ENCODE measurements at places on chromosomes 6 and 20.

DNA sequence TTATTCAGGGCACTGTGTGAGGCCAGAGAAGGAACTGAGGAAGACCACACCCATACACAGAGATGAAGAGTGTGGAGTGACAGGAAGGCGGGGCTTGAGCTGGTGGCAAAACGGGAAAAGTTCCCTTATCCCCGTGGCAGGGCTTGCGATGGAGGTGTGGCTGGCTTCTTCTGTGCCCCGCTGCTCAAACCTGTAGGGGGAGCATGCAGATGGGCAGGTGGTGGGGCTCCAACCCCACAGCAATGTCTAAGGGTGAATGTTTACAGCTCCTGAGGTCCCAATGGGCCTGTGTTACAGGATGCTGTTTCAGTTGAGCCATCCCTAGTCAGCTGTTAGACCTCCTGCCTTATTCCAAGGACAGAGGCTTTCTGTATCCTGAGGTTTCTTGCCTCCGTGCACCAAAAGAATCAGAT is 105.9 kb downstream of the LY86 start:
- no peak for DNase-seq

GRCh38 chr6:25279748-25280343 is 672 bp downstream of the CARMIL1 start:
- DNase-seq = no peak

DNA sequence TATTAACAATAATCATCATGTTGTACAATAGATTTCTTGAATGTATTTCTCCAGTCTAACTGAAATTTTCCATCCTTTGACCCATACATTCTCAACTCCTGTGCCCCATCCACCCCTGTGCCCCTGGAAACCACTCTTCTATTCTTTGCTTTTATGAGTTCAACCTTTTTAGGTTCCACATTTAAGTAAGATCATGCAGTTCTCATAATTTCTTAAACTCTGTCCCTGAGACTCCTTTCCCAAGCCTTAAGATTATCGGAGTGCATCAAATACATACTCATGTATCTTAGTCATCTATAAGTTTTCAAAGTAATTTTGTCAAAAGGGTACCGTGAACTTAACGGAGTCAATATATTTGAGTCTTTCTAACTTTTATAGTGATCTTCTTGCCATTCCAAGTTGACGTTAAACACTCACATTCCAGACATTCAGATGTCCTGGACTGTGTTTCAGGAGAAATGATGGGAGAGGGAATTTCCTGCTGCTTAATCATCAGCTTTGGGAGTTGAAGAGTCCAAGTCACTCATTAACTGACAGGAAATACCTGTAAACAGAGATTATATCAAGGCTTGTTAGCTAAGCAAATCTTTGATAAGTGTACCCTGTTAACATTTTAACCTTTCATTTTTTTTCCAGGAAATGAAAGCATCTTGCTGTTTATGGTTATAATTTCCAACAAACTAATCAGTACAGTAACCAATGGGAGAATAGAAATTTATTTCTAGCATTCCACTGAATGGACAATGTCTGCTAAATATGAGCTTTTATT is 73.3 kb downstream of the ADGRG6 start:
- DNase-seq = no peak

DNA sequence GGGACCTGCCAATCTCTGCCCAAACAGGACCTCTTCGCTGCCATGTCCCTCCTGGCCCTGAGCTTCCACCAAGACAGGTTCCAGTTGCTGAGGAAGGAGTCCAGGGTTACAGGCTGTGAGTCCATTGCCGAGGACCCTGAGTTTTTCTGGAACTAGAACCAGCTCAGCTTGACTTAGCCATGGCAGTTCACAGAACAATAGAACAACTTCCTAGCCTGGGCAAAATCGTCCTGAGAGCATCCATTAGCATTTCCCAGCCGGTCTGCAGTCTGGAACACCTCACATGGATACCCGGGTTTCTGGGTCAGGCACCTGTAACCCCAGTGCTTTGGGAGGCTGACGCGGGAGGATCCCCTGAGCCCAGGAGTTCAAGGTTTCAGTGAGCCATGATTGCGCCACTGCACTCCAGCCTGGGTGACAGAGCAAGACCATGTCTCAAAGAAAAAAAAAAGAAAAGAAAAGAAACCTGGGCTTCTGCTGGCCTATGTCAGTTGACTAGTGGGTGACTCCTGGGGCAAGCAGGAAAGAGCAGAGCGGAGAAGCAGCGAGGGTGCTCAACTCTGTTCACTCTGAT is 90.3 kb downstream of the TCP11 start:
- no peak for DNase-seq

DNA sequence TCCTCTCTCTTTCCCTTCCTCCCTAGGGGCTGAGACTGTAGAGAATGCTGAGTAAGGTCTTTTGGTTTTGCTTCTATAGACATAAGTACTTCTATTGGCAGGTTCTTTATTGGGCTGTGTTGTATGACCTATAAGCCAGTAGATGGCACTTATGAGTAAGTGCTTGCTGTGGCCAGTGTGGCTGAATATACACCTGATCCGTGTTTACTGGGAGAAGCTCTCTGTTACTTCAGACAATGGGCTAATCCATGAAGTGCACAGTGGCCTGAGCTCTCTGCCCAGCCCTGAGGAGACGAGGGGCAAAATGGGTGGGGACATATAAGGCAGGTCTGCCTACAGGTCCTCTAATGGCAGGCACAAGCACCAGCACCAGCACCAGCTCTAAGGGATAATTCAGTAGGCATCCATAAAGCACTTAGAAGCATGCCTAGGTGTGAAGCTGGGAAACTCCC is 610.3 kb downstream of the RNF144B start:
- no peak for DNase-seq

- DNase-seq = no peak
Measured at GRCh38 chr6:35076997-35077712, 64.0 kb downstream of the TCP11 start.

- no peak for DNase-seq
Measured at GRCh38 chr6:170258407-170258806, 32.5 kb downstream of the DLL1 start.

GRCh38 chr6:24504649-24505586 is 10.1 kb downstream of the ALDH5A1 start:
- DNase-seq = no peak

GRCh38 chr20:53664121-53664520 is 70.5 kb upstream of the ZNF217 start:
- DNase-seq = no peak

- no peak for DNase-seq
Measured at GRCh38 chr20:23455639-23456038, 3.0 kb upstream of the CST11 start.

GRCh38 chr6:30006170-30007131 is 54.6 kb upstream of the POLR1H start:
- DNase-seq = no peak

GRCh38 chr6:65545920-65546319 is 161.1 kb downstream of the EYS start:
- DNase-seq = no peak

GRCh38 chr6:26336355-26337198 is 28.4 kb upstream of the BTN3A2 start:
- DNase-seq = no peak

GRCh38 chr6:90440586-90441283 is 144.1 kb upstream of the BACH2 start:
- DNase-seq = no peak

- DNase-seq = no peak
Measured at GRCh38 chr6:25086500-25087091, 150.8 kb upstream of the RIPOR2 start.

GRCh38 chr6:25946631-25947030 is 16.0 kb upstream of the TRIM38 start:
- no peak for DNase-seq

GRCh38 chr6:34536251-34536958 is 19.7 kb downstream of the SPDEF start:
- DNase-seq = no peak

DNA sequence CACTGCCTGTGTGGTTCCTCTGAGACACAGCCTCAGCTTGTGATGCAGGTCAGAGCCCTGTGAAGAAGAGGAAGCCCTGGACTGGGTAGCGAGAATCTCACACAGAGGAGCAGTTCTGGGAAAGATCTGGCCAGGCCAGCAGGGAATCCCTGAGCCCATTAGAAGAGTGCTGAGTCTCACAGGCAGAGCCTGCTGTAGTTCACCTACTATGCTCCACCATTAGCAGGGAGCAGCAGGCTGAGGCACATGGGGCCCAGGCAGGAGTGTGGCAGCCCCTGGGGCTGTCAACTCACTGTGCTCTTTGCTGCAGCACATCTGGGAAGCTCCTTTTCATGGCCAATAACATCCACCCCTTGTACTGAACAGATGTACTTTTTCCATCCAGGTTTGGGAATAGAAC is 146.8 kb upstream of the B3GAT2 start:
- no peak for DNase-seq

DNA sequence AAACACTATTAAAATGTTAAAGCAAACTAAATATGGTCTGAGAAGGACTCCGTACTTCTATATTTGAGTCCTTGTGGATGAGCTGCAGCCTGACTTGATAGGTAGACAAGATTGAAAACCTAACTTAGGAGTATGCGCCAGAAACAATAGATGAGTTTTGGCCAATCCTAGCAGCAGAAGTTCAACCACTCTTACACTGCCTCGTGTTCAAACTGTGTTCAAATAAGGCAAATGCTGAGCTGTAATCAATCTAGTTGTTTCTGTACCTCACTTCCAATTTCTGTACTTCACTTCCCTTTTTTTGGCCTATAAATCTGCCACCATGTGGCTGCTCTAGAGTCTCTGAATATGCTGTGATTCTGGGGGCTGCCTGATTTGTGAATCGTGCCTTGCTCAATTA is 13.2 kb upstream of the SERINC1 start:
- DNase-seq = no peak

GRCh38 chr6:72422171-72422570 is 199.7 kb upstream of the KCNQ5 start:
- no peak for DNase-seq

- no peak for DNase-seq
Measured at GRCh38 chr6:116111552-116112528, 11.2 kb downstream of the NT5DC1 start.

DNA sequence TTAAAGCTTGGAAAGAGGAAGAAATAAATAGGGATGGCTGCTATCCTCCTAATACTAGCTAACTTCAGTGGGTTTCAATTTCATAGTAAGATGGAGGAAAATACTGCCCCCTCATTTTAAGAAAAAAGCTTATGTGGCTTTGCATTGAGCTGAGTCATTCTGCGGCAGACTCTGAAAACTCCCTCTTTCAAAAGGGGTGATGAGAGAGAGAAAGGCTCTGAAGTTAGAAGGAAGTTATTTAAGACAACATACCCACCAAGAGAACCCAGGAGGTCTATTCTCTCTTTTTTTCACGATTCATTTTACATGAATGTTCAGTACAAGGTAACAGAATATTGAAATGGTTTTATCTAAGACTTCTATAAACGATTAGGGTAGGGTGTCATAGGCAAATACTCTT is 4.5 kb downstream of the PRDM13 start:
- no peak for DNase-seq

- no peak for DNase-seq
Measured at GRCh38 chr20:52210037-52210990, 18.7 kb upstream of the ZFP64 start.

GRCh38 chr20:59572515-59572914 is 31.8 kb upstream of the PHACTR3 start:
- DNase-seq = no peak

- DNase-seq = no peak
Measured at GRCh38 chr20:39111359-39112177, 149.4 kb downstream of the DHX35 start.

DNA sequence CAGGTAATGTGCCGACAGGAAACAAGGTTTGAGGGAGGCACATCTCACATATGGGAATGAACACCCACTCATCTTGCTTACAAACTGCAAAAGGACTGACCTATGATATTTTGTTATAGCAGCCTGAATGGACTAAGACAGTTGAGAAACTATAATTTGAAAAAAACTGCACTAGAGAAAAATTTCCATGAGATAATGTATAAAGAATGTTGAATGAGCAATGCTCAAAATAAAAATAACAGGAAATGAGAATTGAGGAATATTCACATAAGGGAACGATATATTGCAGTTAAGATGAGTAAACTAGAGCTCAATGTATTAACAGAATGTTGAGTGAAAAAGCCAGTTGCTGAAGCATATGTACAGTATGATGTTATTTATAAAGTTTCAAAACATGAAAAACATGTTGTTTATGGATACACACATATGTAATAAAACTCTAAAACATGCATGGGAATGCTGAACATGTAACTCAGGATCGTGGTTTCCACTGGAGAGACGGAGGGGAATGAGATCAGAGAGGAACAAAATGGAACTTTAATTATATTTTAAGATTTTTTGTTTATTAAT is 6.3 kb upstream of the TBC1D22B start:
- DNase-seq = no peak

- DNase-seq = no peak
Measured at GRCh38 chr20:20363434-20363798, 4.5 kb upstream of the INSM1 start.

- DNase-seq = no peak
Measured at GRCh38 chr6:167662075-167662880, 164.4 kb upstream of the AFDN start.

- no peak for DNase-seq
Measured at GRCh38 chr6:63764318-63764916, 128.8 kb downstream of the PHF3 start.

DNA sequence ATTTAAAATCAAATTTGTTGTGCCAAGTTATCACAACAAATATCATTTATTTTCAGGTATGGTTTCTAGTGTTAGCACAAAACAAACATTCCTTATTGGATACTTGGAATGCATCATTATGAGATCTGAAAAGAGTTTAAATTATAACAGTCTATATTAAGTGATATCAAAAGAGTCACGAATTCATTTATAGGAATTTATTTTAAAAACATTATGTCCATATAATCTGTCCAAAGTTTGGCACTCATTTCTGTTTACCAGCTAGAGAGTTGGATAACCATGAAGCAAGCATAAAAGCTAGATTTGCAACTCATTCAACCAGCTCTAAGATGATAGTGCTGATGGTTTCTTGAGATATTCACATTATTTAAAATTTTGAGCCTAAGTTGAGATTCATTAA is 453.2 kb downstream of the DOK5 start:
- no peak for DNase-seq

DNA sequence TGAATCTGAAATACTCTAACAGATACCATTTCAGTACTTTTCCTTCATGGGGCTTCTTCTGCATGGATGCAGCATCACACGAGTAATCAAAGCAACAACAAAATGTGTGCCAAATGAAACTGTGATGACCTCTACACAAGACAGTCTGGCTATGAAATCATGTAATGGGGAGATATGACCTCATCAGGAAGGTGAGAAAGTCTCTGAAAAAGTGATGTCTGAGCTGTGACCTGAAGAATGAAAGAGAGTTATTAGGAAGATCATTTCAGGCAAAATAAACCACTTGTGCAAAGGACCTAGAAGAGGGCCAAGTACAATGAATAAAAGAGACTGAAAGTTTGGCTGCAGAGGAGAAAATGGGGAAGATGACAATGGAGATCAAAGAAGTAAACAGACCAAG is 182.8 kb downstream of the PTPRK start:
- DNase-seq = no peak
